ENCODE measurements at places on chromosomes 3 and 15. TPM values are rescaled to one million over a fixed set of nuclear protein-coding genes. Genes with fewer than 3 reads are reported as not detected.

DNA sequence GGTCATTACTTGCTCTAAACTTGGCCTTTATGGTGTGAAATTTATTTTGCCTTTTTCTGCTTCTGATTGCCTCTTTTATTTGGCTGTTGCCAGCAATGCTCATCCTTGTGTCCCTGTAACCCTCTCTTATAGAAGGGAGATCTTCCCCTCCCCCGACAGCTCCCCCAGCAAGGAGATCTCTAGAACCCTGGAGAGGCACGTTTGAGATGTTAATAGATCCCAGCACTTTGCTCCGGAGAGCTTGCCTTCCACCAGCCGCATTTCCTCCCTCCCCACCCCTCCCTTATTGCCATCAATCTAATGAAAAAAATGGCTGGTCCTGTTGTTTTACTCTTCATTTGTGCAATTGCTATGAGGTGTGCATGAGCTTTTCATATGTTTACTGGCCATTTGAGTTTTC is 18.2 kb downstream of the TRIM71 start:
- DNase-seq, result no peak

- no peak for DNase-seq
Observed at GRCh38 chr3:195240939-195241338, 30.0 kb downstream of the XXYLT1 start.

GRCh38 chr3:61966200-61966599 is 404.8 kb downstream of the PTPRG start:
- no peak for DNase-seq

DNA sequence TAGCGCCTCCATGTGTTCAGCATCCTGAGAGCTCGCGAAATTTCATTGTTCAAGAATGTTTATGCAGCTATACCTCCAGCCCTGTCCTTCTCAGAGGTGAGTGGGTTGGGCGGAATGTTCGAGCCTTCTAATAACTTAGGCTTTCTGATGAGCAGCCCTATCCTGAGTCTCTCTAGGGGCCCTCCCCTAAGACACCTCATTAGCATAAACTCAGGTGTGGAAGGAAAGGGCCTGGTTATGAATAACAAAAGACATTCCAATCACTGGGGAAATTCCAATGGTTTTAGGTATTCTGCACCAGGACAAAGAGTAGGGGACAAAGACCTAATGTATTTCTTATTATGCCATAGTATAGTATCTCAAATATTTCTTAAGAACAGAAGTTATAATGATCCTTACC is 138.1 kb upstream of the PDZRN3 start:
- DNase-seq, result no peak

Gene RBP2
- not detected for total RNA-seq

DNA sequence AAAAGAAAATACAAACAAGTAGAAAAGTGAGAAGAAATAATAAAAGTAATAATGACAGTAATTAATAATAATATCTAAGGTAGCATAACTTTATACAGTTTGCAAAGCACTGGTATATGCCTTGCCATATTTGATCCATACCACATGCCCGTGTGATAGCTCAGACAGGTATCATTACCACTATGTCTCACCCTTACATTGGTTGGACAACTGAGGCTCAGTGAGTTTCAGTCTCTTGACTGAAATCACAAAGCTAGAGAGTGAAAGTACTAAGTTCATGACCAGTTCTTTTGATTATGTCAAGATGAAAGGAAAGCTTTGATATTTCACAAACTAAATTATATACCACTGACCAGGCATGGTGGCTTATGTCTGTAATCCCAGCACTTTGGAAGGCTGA is 408.9 kb downstream of the GAP43 start:
- DNase-seq, result no peak

DNA sequence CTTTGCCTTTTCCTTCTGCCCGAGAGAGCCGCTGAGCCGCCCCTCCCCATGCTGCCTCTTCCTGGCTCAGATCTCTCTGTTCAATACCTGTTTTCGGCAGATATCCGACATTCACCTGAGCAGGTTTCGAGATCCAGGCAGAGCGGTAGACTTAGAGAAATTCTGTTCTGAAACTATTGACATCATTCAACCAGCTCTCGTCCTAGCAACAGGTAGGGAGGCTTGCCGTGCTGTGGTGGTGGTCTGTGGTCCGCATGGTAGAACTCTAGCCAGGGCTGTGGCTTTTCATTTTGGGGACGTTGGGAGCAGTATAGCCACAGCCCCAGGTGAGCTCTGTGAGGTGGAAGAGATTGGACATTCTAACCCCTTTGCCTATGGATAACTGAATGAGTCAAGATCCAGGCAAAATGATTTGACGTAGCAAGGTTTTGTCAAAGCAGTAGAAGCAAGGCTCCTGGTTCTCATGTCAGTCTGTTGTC is 810 bp downstream of the TMEM62 start:
- no peak for DNase-seq

GRCh38 chr3:86562090-86562489 is 428.9 kb downstream of the VGLL3 start:
- no peak for DNase-seq

DNA sequence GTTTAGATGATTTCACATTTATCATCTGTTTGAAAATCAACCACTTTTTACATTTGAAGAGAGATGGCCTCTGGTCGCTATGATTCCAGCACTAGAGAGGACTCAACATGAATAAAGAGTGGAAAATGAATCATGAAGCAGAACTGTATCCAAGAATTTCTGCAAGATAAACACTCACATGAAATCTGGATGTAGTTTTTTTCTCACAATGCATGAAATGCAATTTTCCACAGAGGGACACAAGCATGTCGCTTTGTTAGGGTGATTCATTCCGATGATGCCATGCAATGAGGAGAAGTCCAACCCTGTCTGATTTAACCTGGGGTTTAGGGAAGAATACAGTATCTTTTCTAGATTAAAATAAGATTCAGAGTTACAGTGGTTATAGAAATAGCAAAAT is 50.4 kb upstream of the ADCY5 start:
- no peak for DNase-seq
